ENCODE measurements at places on chromosomes 3 and 15.

DNA sequence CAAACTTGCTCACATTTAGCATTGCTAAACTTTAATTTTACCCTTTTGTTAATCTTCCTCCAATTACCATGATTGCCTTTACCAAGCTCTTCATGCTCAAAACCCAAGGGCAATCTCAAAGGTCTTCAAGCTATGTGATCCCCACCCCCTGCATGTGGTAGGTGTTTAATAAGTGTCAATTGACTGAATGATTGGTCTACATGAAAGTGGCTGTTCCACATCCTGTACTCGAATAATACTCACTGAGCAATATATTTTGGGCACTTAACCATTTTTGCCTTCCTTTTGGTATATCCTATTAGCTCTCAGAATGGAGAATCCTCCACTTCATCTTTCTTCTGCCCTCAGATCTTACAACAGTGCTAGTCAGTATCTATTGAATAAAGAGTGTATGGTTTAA is 17.1 kb downstream of the RBMS3 start:
- no peak for DNase-seq

DNA sequence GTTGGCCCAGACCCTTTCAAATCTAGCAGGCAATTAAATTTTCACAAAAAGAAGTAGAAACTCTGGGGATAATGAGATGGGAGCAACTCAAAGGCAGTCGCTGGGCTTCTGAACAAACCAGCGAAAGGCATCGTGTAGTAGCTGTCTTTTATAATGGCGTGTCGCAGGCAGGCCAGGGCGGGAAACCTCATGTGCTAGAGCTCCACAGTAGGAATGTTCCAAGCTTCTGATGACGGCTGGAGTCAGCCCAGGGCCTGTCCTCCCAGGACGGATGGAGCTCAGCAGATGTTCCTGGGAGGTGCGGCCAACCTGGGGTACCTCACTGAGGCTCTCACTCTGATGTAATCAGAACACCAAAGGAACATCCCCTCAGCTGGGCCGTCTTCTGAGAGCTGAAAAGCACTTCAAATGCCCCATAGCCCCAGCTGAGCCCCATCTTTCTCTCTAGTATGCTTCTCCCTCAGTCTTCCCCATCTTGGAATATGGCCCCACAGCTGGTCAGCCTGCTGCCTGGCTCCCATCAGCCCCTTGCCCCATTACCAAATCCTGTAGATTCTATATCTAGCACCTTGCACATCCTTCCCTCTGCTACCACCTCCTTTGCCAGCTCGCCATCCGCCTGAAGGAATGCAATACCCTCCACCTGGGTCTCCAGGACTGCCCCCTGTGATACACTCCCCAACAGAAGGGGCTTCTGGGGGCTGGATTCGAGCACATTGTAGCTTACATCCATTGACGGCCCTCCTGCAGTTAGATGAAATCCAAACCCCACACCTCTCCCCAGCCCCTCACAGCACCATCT is 54.9 kb upstream of the ATP2B2 start:
- DNase-seq = no peak

- no peak for DNase-seq
These were observed at the start of gene COL6A5 for GRCh38 chr3:130345487-130346079. COL6A5 (plus strand) TSS chr3:130345672; CDS start chr3:130373639, 27,967 bp downstream.

DNA sequence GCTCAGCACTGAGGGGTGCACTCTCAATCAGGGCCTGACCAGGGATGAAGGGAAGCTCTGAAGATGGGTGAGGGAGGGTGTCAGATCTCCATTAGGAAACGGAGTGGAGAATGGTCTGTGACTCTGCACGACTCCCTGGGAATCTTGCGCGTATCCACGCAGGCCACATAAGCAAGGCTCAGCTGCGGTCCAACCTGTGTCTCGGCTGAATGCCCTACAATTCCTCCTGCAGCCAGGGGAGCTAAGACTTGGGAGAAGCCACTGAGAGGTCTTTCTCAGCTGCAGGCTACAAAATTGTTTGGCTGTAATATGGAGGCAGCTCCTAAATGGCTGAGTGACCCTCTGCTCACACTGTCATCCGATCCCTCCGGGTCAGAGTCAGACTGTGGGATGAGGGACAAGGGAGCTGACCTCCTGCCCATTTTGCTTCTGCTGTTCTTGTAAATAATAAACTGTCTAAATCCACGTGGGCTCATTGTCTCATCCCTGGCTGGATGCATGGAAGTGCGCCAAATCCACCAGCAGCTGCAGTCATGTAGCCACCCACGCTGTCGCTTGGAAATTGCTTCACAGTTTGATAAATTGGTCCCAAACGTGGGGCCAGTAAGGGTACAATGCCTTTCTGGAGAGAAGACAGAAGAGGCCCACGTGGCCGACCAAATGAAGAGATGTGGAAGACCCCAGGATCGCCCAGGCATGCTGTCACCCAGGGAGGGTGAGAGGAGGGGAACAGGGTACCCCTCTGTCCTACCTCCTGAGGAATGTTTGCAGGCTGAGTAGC is 30.5 kb downstream of the ALS2CL start:
- DNase-seq = no peak

DNA sequence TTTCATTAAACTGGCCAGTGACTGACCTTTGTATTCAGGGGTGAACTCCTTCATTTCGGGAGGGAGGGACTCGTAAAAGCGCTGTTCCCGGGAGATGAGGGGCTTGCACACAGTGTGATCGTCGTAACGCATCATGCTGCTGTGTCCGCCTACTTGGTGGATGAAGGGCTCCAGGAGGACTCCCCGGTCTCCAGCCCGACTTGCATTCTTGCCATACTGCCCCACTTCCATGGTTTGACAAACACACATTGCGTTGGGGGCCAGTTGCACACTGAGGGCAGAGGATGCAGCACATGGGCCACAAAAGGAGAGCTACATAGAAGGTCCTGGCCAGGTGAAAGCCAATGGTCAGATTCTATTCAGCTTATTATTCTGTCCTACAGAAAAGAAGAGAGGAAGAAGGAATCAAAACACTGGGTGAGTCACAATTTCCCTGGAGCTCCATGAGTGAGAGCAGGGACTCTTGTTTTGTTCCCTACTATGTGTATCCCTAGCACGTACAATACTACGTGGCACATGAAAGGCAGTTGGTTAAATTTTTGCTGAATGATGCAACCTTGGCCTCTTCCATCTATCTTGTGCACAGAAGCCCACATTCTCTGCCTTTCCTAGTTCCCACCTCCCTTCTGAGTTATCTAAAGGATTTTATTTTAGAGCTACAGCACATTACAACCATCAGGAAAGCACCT is 24.2 kb upstream of the GMPPB start:
- DNase-seq = no peak

- DNase-seq = peak; percentile 53
These were observed 6.1 kb downstream of the BCL6 start for GRCh38 chr3:187739094-187739560.

Measured in activated CD4-positive, CD25-positive, alpha-beta regulatory T cell treated with anti-CD3 and anti-CD28 coated beads, Interleukin-2, amount 50 U/mL, for 72 hours (primary cell).